ENCODE measurements at places on chromosomes 11 and 22. TPM values are rescaled to one million over a fixed set of nuclear protein-coding genes. Genes with fewer than 3 reads are reported as not detected.

Gene MRGPRE
- total RNA-seq: not detected

Gene ADAMTS15
- 0.20 TPM for total RNA-seq

Gene IGSF22
- total RNA-seq: not detected

Gene PIK3C2A
- 138 TPM for total RNA-seq

Gene PTPN5
- not detected for total RNA-seq

Gene PATE2
- total RNA-seq: not detected

Gene RTL10
- total RNA-seq: 29.7 TPM

Gene CASP1
- total RNA-seq: 0.86 TPM

Gene BLID
- not detected for total RNA-seq

Gene OR2AG2
- not detected for total RNA-seq

Gene KCNE3
- total RNA-seq: 48.1 TPM

Gene ALG12
- 31.6 TPM for total RNA-seq

Gene ART5
- 1.1 TPM for total RNA-seq

Gene FOLR2
- total RNA-seq: not detected

Gene PCF11
- 78.5 TPM for total RNA-seq

Gene OR8A1
- total RNA-seq: not detected

Gene TTC36
- 3.3 TPM for total RNA-seq

Gene GPHA2
- not detected for total RNA-seq

Gene COX8A
- 376 TPM for total RNA-seq

Gene GLYAT
- total RNA-seq: not detected

Gene IL10RA
- total RNA-seq: 0.65 TPM

Gene KRTAP5-8
- total RNA-seq: not detected

Gene GTSE1
- total RNA-seq: 54.4 TPM

Gene MPEG1
- not detected for total RNA-seq

Gene KRTAP5-9
- not detected for total RNA-seq

Gene PANX2
- total RNA-seq: 2.6 TPM

Gene TMEM151A
- total RNA-seq: 0.68 TPM

Gene TPCN2
- 59.5 TPM for total RNA-seq

Gene ARHGAP8
- total RNA-seq: 90.5 TPM

Gene CNTF
- 3.3 TPM for total RNA-seq

Gene LRRC74B
- total RNA-seq: not detected

Gene SMTNL1
- total RNA-seq: 0.18 TPM

Gene PCNX3
- total RNA-seq: 52.7 TPM

Gene ZBED4
- total RNA-seq: 17.3 TPM

Gene LUZP2
- not detected for total RNA-seq
